ENCODE measurements at places on chromosomes 3 and 15. TPM values are rescaled to one million over a fixed set of nuclear protein-coding genes. Genes with fewer than 3 reads are reported as not detected.

Gene RGMA
- total RNA-seq, result 0.50 TPM

Gene ACP3
- total RNA-seq, result not detected

Gene GASK1A
- 0.19 TPM for total RNA-seq

Gene DUOX2
- total RNA-seq, result 0.05 TPM

Gene TNFAIP8L3
- total RNA-seq, result not detected

Gene TMEM108
- total RNA-seq, result not detected

Gene CLDN18
- total RNA-seq, result not detected

Gene ST8SIA2
- not detected for total RNA-seq

Gene TMEM45A
- 0.16 TPM for total RNA-seq

Gene AP2M1
- total RNA-seq, result 121 TPM

Gene POTEB
- not detected for total RNA-seq

Gene CCR3
- total RNA-seq, result not detected

Gene MNS1
- total RNA-seq, result not detected

Gene GABRR3
- total RNA-seq, result not detected

Gene DTWD1
- total RNA-seq, result 9.7 TPM

Gene PTH1R
- not detected for total RNA-seq

Gene USP50
- total RNA-seq, result 0.79 TPM

Gene SAXO2
- total RNA-seq, result 2.9 TPM

Gene DLL4
- 0.08 TPM for total RNA-seq

Gene FBN1
- total RNA-seq, result 0.11 TPM

Gene PCSK6
- total RNA-seq, result 0.84 TPM

Gene FRMD5
- not detected for total RNA-seq

Gene SEC22A
- total RNA-seq, result 8.6 TPM

Gene CHRNA5
- total RNA-seq, result 0.56 TPM

Gene LNP1
- total RNA-seq, result 1.1 TPM

Gene TFG
- 88.3 TPM for total RNA-seq

Gene ARL8B
- total RNA-seq, result 54.1 TPM

Gene TGM5
- not detected for total RNA-seq

Gene PRR23E
- total RNA-seq, result not detected

Gene LARP6
- not detected for total RNA-seq

Gene PDIA3
- 198 TPM for total RNA-seq

Gene PLEKHO2
- total RNA-seq, result 7.9 TPM
